Hepatocyte (in vitro differentiated cells): ENCODE measurements at places on chromosomes 12 and 14.

- peak; percentile 76 for DNase-seq
These were observed 20.5 kb upstream of the ITPR2 start for GRCh38 chr12:26853303-26854030.

- no peak for DNase-seq
These were observed 100.4 kb downstream of the EFCAB11 start for GRCh38 chr14:89853936-89854693.

- no peak for DNase-seq
These were observed 49.9 kb downstream of the ESR2 start for GRCh38 chr14:64244279-64244678.

- no peak for DNase-seq
These were observed 35.3 kb downstream of the SLC6A15 start for GRCh38 chr12:84877340-84877739.

- DNase-seq: no peak
These were observed 1.1 kb upstream of the GNB3 start for GRCh38 chr12:6839482-6840201.

DNA sequence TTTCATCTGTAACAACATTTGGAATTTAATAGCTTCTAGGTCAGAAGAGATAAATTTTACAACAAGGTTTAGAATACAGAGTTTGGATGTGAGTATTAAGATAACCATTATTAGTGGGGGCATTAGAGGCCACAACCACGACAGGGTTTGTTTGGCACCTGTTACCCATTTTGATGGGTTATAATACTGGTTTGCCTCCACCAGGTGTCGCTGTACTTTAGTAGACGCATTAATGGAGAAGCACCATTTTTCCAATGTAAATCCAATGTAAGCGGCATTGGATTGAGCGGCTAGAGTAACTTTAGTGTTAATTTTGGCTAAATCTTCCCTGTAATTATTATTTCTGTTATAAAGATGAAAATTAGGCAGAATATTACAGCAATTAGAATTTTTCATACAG lies 136.2 kb downstream of the SLCO1B3 start:
- peak; percentile 48 for DNase-seq

GRCh38 chr12:21502872-21503271 lies 1.3 kb downstream of the GOLT1B start:
- DNase-seq: no peak

DNA sequence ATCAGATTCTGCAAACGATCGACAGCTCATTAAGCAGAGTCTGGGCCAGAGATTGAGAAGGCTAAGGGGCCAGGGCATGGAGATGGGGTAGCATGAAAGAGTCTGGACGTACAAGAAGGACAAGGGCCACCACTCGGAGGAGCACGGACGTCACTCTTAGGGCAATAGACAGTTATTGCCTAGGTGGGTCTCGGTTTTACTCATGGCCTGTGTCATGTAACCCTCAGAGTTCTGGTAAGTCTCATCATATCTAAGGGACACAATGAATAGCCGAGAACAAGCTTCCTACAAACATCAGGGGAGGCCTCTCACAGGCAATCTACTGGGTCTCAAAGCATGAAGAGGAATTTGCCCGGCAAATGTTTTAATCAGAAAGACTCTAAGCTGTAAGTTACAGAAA lies 30.4 kb upstream of the ITPK1 start:
- no peak for DNase-seq

- DNase-seq: no peak
These were observed 13.1 kb downstream of the KRT85 start for GRCh38 chr12:52354200-52354599.

GRCh38 chr12:3113671-3114325 lies 36.6 kb downstream of the TSPAN9 start:
- no peak for DNase-seq

GRCh38 chr12:9127936-9128663 lies 12.4 kb upstream of the A2M start:
- DNase-seq: no peak

- no peak for DNase-seq
These were observed 10.7 kb upstream of the SNAPC1 start for GRCh38 chr14:61751475-61751989.

GRCh38 chr12:32604565-32604964 lies 74.5 kb upstream of the DNM1L start:
- DNase-seq: no peak

- DNase-seq: no peak
These were observed 128.4 kb downstream of the DAD1 start for GRCh38 chr14:22460461-22461195.

GRCh38 chr12:14284184-14284722 lies 81.2 kb upstream of the ATF7IP start:
- DNase-seq: peak; percentile 40

GRCh38 chr14:35776823-35777222 lies 32.3 kb downstream of the RALGAPA1 start:
- no peak for DNase-seq

DNA sequence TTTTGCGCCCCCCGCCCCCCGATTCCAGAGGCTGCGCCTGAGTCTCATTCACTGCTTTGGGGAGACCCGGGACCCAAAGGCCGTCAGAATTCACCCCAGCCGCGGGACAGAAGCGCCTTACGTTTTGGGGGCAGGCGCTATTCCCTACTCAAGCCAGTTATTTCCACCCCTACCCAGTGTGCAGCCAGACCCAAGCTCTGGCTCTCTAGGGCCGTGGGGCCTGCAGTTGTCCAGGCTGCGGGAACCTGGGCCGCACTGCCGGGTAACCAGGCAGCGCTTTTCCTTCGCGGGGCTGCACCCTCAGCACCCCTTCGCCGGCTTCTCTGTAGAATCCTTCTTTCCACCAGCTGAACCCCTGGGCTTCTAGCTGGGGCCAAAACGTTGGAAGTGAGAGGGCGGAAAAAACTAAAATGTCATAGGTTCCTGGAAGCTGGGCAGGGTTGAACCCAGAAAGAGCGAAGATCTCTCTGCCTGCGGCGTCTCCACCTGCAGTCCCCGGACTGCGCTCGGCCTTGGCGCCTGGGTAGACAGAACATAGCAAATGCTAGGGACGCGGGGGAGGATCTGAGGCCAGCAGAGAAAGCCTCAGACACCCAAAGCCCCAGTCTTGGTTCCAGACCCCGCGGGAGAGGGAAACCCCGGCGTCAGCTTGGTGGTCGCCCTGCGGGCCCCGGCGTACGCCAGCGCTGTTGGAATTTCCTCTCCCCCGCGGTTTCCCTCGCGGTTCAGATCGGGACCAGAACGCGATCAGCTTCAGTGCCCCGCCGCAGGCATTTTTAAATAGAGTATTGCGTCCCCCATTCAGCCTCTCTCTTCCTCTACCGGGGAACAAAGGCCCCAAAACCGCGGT lies 18.3 kb downstream of the TBX3 start:
- no peak for DNase-seq

DNA sequence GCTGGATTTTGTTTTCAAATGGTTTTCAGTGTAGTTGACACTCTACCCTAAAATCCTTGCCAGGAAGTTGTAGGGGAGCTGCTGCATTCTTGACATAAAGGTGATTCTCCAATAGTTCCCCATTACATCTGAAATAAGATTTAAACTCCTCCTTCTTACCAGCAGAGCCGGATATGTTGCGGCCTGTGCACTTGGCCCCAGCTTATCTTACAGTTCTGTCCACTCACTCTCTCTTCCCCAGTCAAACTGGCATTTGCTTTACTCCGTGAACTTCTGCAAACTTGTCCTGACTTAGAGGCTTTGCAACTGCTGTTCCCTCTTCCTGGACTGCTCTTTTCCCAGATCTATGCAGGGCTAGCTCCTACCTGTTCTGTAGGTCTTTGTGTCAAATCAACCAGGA lies 929.5 kb downstream of the VRK1 start:
- no peak for DNase-seq

- no peak for DNase-seq
These were observed 108.9 kb downstream of the DERA start for GRCh38 chr12:16020031-16020430.
